ENCODE measurements at places on chromosomes 1 and 21.

DNA sequence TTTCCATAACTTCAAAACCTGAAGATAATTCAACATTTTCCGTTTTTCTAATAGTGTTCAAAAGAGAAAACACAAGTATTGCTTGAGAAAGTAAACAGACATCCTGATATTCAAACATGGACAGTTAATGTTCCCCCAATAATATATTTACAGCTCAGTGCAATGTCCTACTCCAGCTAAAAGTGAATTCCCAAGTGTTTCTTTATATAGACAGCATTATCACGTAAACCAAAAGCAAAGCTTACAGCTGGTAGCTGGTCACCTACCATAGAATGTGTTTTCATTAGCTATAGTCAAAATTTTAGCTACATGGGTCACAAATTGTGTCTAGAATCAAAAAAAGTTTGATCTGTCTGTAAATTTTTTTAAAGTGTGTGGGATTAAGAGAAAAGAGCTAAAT is 34.9 kb downstream of the WLS start:
- no peak for DNase-seq

- no peak for DNase-seq
Observed at GRCh38 chr1:151142411-151143056, 3.9 kb downstream of the SEMA6C start.

DNA sequence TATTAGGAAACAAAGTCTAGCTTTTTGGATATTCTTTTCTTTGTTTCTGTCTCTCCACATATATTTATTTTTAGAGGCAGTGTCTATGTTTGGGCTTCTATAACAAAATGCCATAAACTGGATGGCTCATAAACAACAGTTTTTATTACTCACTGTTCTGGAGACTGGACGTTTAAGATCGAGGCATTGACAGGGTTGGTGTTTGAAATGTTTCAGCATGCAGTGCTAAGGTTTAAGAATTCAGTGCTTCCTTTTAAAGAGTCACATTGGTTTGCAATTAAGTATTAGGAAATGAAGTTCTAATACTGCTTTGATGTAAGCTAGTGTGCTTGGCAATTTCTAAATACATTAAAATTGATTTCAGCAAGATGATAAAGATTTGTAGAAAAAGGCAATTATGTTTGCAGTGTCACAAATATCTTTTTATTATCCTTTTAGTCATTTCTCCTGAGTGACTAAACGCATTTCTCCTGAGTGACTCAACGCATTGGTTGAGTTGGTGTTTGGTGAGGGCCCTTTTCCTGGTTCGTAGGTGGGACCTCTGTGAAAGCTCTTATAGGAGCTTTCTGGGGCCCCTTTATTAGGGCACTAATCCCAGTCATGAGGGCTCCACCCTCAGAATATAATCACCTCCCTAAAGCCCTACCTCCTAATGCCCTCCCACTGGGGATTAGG is 317.0 kb downstream of the USP25 start:
- DNase-seq: peak; percentile 62

DNA sequence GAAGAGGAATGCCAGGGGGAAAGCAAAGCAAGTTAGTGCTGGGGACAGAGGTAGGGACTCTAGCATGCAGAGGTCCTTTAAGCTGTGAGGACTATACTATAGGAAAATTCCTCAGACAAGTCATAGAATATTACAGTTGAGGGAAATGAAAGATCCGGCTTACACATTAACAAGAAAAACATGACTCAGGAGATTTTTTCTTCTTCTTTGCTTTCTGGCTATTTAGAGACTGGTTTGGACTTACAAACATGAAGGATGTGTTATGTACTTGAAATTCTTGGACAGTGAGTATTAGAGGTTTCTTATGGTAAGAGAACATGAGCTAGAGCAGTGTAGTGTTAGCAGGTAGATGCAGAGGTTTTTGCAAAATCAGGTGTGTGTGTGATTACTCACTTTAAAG is 24.9 kb downstream of the USP25 start:
- DNase-seq: peak; percentile 58

- DNase-seq: no peak
Observed at GRCh38 chr1:18262726-18263125, 155.1 kb downstream of the IGSF21 start.

DNA sequence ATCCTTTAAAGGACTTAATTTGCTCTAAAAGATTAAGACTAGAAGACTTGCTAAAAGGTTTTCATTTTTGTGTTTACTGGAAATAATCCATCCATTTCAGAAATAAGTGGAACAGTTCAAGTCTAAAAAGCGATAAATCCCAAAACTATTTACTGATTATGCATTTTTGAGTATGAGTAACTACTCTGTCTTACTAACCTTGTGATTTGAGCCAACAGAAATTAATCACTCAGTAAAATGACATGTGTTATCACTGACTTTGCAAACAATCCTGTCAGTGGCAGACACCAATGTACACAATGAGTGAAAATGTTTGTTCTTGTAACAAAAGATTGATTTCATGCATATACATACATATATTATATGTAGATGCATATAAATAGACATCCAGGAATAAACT is 218.0 kb downstream of the DENND1B start:
- DNase-seq: peak; percentile 24

DNA sequence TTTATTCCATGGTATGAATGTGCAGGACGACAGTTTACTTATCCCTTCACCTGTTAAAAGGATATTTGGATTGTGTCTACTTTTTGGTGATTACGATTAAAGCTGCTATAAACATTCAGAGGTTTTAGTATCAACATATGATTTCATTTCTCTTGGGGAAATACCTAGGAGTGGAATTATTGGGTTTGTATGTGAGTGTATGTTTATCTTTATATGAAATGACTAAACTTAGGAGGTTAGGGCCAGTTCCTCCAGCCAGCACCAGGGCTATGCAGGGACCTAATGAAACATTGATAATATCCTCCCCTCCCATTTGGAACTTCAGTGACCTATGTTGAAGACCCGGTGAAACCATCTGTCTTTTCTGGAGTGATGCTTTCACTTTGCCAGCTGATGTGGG is 13.8 kb downstream of the TMEM51 start:
- DNase-seq: no peak

GRCh38 chr1:9717193-9718005 is 65.9 kb downstream of the PIK3CD start:
- no peak for DNase-seq

DNA sequence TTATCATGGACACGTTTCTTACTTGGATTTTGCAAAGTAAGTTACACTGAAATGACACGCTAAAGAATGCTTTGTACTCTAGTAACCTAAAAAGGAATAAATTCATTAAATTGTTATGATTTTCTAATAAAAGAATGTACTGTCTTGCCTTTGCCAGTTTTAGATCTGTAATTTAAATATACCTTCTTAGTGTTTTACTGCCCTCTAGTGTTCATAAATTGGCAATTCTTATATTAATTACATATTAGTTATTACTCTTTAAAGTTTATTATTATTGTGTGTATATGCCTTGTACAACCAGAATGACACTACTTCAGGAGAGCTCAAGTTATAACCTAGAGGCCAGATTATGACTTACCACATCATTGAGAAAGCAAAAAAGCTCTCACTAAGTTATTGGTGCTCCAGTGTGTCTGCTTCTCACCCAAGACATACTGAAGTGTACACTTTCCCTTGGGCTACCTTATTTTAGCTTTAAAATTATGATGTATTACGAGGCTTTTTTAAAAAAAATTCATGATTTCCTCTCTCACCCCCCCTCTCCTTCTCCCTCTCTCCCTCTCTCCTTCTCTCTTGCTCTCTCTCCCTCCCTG is 169.9 kb downstream of the HS2ST1 start:
- DNase-seq: peak; percentile 24

- no peak for DNase-seq
Observed at GRCh38 chr1:59814180-59814900, 409 bp upstream of the HOOK1 start.

GRCh38 chr1:28756846-28757245 is 20.1 kb downstream of the YTHDF2 start:
- DNase-seq: no peak

DNA sequence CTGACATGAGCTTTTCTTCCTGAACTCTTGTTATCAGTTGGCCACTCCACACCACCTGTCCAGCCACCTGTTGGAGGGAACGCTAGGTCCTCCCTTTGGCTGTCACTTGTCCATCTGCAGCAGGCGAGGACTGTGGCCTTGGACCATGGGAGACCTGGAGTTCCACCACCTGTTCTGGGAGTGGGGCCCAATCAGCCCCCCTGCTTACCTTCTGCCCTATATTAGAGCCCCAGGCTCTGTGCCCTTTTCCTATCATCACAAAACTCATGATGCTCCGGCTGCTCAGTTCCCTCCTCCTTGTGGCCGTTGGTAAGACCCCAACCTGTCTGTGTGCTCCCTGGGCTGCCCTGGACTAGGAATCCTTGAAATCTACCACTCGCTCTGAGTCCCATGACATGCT is at the start of gene CELA3A:
TSS of gene CELA3A (plus strand) at position 249 of the 400 bp plus-strand sequence. CDS start at position 267, 18 bp downstream.
- DNase-seq: no peak

DNA sequence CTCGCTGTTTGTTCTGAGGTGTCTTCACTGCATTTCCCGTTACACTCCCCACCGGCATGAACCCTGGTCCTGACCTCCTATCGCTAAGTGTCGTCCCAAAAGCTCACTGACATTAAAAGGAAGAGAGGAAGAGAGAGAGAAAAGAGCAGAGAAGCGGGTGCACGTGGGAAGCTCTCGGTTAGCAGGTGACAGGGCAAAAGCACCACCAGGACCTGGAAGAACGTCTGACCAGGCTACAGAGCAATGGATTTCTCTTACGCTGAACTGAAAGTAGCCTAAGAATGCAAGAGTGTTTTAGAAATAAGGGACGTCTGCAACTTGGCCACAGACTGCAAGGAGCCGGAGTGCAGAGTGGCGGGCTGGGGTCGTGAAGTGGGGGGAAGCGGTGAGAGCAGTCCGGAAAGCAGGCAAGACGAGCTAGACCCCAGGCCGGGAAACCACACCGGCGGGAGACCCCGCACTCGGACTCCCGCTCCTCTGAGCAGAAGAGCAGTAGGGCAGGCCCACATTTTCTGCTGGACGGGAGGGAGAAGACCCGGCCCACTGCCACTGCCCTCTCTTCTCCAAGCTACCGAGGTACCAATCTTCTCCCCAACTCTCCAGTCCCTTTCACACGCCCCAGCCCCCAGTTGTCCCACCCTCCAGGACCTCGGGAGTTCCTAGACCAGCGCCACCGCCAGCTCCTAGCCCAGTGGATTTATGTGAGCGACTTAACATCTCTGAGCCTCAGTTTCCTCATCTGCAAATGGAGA is 8.3 kb upstream of the MPZL1 start:
- DNase-seq: no peak

DNA sequence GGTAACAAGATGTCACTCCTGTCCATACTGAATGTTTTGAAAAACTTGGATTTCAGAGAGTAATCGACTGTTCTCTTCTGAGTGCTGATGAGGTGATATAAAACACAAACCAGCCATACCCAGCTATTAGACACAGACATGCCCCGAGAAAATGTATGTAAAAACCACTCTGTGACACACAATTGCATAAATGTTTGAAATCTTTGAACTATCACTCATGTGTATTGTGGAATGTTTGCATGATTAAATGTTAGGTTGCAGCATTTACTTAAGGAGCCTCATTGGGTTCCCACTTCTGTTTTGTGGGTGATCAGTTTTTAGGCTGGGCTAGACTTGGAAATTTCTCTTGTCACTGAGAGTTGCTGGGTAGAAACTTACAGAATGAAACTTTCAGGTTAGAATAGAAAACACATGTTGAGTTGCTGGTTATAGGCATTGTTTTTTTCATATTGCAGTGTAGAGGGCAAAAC is 270.4 kb upstream of the B3GALT2 start:
- peak; percentile 37 for DNase-seq

GRCh38 chr1:244841273-244841927 is 5.9 kb downstream of the COX20 start:
- DNase-seq: no peak

DNA sequence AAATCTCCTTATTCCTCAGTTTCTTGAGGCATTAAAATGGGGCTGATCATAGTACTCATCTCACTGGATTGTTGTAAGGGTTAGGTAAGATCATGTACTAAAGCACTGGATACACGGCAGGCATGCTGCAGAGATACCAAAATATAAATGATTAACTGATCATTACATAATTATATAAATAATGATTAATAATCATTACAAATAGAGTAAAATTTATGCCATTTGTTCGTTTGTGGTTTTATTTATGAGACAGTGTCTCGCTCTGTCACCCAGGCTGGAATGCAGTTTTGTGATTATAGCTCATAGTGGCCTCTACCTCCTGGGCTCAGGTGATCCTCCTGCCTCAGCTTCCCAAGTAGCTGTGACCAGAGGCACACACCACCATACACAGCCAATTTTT is 140.7 kb downstream of the HHAT start:
- no peak for DNase-seq

GRCh38 chr1:57655161-57655560 is 231.3 kb upstream of the DAB1 start:
- no peak for DNase-seq

DNA sequence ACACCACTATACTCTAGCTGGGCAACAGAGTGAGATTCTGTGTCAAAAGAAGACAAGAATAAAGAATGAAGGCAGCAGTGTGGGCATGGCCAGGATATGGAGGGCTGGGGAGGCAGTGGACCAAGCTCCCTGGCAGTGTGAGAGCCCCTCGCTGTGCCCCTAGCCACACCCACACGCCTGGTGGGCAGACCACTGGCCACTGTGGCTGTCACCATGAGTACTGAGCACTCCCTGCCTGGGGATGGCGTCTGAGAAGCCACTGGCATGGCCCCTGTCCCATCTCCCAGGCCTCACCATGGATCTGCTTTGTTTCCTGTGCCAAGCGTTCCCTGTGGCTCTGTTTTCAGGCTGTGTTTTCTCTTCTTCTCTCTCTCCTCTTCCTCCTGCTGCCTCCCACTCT is 51.7 kb downstream of the STUM start:
- DNase-seq: no peak

DNA sequence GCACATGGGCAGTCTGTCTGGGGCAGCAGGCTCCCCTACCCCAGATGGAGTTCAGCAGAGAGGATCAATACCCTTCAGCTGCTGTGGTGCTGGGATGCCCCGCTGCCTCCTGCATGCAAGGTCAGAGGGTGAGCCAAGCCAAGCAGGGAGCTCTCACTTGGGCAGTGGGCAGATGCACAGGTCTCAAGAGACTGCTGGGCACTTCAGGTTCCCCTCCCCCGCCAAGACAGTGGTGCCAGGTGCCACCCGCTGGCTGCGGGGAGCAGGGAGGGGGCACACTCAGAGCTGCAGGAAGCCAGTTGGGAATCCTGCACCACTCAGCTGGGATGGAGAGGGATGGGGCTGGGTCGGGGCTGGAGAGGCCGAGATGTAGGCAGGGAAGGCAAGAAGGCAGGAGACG is 15.8 kb upstream of the EVA1B start:
- no peak for DNase-seq

DNA sequence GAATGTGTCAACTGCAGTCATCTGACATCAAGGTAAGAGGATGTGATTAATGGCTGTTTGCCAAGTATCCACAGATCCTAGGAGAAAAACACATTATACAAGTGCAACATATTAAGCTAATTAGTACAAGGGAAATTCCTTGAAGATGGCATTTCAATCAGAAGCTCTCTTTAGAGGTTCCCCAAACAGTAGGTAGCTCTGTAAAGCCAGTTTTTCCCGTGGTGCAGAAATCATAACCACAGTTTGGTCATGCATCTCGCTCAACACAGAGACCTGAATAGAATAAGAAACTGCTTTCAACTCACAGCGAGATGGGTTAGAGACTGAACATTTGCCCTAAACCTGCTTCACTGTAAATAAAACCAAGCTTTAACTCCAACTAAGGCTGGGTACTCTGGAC is 230.5 kb upstream of the CAMK1G start:
- DNase-seq: no peak

GRCh38 chr1:156841295-156841855 is 17.5 kb downstream of the INSRR start:
- no peak for DNase-seq
